ENCODE measurements at places on chromosomes 2 and 18. TPM values are rescaled to one million over a fixed set of nuclear protein-coding genes. Genes with fewer than 3 reads are reported as not detected.

Gene GALR1
- total RNA-seq = not detected

Gene TMEM200C
- total RNA-seq = under 0.01 TPM

Gene PID1
- 21.1 TPM for total RNA-seq

Gene C2orf15
- not detected for total RNA-seq

Gene MORN2
- total RNA-seq = 27.3 TPM

Gene CRYGB
- total RNA-seq = not detected

Gene MAP2
- 12.8 TPM for total RNA-seq

Gene WDR75
- 51.1 TPM for total RNA-seq

Gene ZCCHC2
- 9.6 TPM for total RNA-seq

Gene IL36G
- not detected for total RNA-seq

Gene ZNF514
- total RNA-seq = 17.7 TPM

Gene ADRA2B
- total RNA-seq = not detected

Gene OTOF
- total RNA-seq = not detected

Gene IL1F10
- not detected for total RNA-seq

Gene LONRF2
- total RNA-seq = under 0.01 TPM

Gene PLCL1
- total RNA-seq = 1.6 TPM

Gene PRADC1
- total RNA-seq = 17.4 TPM

Gene TRPM8
- total RNA-seq = 0.29 TPM

Gene REG3A
- total RNA-seq = not detected

Measured in smooth muscle cell of trachea (primary cell).